CD4-positive, alpha-beta T cell treated with Interleukin-1 beta for 1 hour (primary cell): ENCODE measurements at places on chromosomes 7 and 10.

GRCh38 chr10:62934258-62934657 lies 118.1 kb upstream of the EGR2 start:
- DNase-seq = no peak

DNA sequence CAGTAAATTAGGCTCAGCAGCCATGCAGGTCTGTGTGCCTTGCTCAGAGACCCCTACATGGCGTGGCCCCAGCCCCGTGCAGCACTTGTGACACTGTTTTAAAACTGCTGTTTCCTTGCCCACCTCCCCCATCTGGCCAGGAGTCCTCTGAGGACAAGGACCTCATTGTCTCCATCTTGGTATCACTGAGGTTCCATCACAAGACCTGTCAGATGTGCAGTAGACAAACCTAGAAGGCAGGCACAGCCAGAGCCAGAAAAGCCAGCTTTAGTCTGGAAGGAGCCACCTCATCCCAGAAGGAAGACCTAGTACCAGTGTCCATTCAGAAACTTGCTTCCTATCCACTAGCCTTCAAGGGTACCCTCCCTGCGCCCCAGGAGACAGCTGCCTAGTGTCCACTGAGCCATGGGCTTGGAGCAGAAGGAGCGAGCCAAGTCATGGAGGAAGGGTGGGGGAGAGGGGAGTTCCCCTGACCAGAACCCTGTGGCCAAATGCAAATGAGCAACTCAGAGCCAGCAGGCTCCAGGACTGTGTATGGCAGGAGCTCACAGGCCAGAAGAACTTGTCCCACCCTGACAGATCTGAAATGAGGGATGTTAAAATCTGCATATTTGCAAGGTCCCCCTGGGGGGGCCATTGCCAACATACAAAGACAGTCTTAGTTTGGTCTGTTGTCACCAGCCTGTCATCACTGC lies 176.1 kb downstream of the SH3PXD2A start:
- DNase-seq = no peak

DNA sequence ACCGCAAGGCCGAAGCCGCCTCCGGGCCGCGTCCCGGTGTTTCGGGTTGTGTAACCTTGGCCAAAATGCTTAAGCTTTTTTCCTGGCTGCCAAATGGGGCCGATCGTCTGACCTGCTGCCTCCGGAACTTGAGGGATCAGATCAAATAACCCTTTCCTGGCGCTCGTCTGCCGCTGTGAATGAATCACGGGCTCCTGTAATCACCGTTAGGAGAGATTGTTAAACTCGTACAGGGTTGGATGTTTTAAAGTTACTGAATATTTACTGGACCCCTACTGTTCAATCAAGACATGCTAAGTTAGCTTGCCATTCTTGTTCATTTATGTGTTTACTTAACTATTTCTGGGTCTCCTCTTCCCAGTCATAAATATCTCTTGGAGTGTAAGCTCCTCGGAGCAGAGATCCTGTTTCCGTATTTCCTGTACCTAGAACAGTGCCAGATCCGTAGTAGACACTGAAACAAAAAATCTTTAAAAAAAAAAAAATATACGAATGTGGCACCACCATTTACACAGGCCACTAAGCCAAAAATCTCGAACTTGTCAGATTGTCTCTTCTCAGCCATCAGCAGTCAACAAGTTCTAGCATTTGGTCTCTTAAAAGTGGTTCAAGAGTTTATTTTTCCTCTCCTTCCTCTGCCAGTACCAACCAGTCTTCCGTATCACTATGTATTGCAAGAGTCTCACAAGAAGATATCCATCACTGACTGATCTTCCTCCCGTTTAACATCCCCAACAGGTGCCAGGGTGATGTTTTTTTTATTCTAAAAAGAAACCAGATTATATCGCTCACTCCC lies 650 bp upstream of the TM9SF3 start:
- peak; percentile 19 for DNase-seq

- DNase-seq = no peak
Observed at GRCh38 chr10:285216-285615, 150.0 kb downstream of the ZMYND11 start.

DNA sequence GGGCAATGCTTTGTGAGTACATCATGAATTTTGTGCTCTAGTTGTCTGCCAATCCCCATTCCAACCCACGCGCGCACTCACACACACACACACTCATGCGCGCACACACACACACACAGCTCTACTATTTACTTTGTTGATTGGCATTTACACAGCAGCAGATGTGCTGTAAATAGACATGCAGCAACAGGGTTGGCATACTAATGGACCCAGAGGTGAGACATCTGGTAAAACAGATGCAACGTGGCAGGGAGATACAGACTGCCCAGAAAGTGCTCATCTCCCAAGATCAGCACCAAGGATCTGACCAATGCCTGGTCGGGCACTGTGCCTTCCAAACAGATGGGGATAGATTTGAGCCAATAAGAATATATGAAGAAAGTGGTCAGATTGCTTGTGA lies 873.0 kb downstream of the SORCS3 start:
- DNase-seq = no peak

- DNase-seq = no peak
Observed at GRCh38 chr10:101896225-101896877, 52.8 kb upstream of the KCNIP2 start.

GRCh38 chr10:31875608-31876007 lies 53.0 kb downstream of the ARHGAP12 start:
- DNase-seq = no peak

- DNase-seq = no peak
Observed at GRCh38 chr7:26686448-26686981, 177.9 kb downstream of the SKAP2 start.

DNA sequence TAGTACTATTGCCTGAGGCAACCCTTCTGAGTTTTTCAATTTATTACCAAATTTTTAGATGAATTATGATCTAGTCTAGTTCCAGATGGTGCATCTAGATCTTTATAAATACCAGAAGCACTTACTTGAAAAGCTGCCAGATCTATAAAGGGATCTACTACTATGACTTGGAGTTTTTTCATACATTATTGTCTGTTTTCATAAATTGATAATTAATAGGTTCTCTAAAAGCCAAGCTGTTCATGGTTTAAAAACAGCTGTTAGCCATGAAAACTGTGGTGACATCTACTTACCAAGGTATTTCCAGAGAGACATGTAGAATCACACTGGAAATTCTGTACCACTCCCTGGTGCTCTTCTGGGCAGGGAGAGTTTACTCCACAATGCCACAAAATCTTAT lies 786.5 kb upstream of the C7orf33 start:
- DNase-seq = no peak

- no peak for DNase-seq
Observed at GRCh38 chr7:7122701-7123281, 59.6 kb upstream of the C1GALT1 start.

DNA sequence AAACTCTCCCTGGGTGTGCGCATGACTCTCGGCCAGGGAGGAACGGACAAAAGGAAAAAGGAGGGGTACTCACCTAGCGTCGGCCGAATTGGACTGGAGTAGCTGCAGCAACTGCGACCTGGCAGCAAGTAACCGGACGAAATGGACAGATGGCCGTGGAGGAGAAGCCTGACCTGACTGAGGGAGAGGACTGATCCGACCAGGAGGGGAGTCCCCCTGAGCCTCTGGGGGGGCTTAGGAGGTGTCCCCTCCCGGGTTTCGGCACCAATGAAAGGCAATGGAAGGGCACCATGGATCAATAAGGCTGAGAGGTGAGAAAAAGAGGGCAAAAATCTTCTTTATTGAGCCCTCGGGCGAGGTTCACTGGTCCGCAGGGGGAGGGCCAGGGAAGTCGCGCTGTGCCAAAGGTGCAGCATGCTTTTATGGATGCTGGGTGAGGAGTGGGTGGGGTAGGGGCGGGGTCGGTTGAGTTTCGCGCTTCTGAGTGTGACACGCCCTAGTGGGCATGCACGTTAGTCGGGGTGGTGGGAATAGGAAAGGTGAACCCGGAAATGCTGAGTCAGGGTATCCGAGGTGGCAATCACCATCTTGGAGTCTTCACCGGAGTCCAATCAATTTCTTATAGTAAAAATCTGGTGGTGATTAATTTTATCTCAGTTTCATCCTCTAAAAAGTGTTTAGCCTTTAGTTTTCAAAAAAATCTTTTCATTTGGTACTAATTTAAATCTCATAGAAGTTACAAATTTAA lies 638.5 kb upstream of the DPP6 start:
- no peak for DNase-seq

GRCh38 chr7:38413784-38414183 lies 140.3 kb upstream of the TARP start:
- DNase-seq = no peak

- DNase-seq = no peak
Observed at GRCh38 chr10:125756196-125756595, 19.4 kb downstream of the MMP21 start.

GRCh38 chr7:38872202-38872601 lies 36.8 kb downstream of the VPS41 start:
- no peak for DNase-seq

DNA sequence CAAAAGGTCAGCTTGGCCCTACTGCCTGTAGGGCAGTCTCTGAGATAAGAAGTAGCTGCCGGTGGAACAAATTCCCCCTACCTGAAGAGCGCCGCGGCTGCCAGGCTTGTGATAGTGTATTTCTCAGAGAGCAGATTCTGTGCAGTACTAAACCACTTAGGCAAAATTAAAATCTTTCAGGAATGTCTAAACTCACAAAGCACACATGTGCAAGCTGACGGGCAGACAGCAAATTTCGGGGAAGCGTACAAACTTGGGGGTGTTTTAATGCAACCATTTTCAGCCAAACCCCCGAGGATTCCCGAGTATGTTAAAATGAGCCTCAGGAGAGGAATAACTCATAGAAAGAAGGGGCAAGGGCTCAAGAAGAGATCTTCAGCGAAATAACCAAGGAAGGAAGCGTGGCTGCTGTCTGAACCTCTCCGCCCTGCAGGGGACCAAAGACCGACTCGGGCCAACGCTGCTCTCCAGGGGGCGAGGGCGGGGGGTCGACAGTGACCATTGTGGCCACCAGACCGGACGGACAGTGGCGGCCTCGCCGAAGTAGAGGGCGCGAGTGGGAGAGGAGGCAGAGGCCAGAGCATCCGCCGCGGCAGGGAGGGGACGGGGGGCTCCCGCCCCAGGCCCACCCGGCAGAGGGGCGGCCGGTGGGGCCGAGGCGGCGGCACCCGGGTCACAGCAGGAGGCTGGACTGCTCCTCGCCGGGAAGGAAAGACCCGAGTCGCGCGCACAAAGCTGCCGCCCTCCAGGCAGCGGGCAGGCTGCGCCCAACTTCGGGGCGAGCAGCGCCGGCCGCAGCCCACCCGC lies 819 bp downstream of the HYCC1 start:
- peak; percentile 4 for DNase-seq
